ENCODE measurements at places on chromosomes 6 and 20.

- no peak for DNase-seq
These were observed 729.4 kb downstream of the TENT5A start for GRCh38 chr6:81023007-81023582.

GRCh38 chr20:24773751-24774201 is 175.3 kb upstream of the CST7 start:
- DNase-seq: no peak

DNA sequence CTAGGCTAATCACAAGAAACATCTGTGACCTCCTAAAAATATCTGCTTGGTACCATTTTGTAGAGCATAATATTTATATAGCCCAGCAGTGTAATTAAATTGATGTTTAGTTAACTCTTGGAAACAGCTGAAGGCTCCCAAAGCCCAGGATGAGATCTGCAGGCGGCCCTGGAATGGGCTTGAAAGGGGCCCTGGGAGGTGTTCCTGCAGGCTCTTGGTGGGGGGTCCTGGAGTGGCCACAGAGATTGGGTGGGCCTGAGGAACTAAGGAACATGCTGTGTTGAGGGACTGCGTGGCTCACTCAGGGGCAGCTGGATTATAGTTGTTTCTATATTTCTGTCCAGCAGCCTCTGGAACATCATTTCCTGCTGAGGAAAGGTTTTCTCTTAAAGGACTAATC is 9.2 kb downstream of the SCP2D1 start:
- DNase-seq: no peak

DNA sequence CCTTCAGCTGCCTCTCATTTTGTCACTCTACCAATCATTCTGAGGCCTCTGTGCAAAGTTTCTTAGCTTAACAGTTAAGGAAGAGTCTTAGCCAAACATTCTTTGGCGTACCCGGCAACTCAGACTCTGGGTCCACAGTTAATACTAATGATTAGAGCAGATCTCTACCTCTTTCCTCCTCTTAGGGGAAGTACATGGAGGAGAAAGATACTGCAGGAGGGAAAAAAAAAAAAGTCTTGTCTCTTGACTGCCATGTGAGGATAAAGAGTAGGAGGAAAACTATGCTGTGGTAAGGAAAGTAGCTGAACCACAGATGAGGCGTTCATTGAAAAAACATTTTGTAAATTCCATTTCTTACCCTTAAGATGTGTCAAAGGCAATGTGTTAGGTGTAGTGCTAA is 44.0 kb upstream of the MARCKS start:
- no peak for DNase-seq

DNA sequence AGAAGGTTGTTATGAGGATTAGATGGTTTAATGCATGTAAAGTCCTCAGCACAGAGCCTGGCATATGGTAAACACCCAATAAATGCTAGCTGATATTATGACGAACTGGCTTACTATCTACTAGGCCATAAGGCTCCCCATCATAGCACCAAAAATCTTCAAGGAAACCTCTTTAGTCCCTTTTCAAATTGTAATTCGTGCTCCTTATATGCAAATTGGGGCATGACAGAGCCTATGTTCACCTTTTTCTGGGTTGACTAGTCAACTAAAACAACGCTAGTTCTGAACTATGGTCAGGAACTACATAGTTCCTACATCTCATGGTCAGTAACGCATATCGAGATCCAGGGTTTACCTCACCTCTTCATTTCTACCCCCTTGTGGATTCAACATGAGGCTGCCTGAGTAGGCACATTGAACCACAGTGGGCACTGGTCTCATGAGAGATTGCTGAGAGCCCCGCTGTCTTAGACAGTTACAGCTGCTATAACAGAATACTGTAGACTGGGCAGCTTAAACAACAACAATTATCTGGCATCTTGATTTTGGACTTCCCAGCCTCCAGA is 97.2 kb upstream of the TNFAIP3 start:
- DNase-seq: no peak

DNA sequence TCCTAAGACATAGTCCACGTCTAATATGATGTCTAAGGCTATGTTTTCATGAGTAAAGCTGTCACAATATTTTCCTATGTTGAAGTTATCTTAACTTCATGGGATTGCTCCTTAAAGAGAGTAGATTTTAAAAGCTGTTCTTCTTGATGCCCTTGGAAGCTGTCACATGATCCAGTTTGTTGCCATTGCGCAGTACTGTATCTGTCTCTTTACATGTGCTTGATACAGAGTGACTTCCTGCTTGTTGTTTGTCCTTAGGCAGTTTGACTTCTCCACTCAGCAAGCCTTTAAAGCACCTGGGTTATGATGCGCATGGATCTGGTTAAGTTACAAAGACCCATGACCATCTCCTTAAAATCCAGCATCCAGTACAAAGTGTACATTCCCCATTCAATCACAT is 85.4 kb downstream of the CDYL start:
- DNase-seq: no peak

GRCh38 chr20:25072226-25072811 is 9.6 kb downstream of the VSX1 start:
- DNase-seq: no peak

DNA sequence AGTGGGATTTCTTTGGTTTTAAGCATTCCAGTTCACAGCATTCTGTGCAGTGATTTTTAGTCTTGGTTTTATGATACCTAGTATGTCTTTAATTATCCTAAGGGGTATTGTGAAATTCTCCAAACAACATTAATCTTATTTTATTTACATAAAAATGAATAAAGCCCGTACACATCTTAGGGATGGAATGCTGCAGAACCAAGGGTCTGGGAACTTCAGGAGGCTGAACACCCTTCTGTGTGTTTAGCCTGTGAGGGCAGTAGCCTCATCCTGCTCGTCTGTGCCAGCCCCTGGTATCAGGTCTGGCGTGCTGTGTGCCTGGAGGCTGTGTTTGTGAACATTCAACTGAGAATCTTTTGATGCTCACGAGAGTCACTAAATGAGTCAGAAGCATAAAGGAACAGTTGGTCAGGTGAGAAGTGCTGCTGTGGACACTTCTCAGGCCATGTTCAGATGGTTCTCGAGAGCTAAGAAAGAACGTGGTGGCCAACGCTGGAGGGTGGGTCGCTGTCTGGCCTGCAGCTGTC is 25.2 kb upstream of the C20orf204 start:
- no peak for DNase-seq

- no peak for DNase-seq
These were observed 12.8 kb downstream of the ZDHHC14 start for GRCh38 chr6:157393669-157394327.

DNA sequence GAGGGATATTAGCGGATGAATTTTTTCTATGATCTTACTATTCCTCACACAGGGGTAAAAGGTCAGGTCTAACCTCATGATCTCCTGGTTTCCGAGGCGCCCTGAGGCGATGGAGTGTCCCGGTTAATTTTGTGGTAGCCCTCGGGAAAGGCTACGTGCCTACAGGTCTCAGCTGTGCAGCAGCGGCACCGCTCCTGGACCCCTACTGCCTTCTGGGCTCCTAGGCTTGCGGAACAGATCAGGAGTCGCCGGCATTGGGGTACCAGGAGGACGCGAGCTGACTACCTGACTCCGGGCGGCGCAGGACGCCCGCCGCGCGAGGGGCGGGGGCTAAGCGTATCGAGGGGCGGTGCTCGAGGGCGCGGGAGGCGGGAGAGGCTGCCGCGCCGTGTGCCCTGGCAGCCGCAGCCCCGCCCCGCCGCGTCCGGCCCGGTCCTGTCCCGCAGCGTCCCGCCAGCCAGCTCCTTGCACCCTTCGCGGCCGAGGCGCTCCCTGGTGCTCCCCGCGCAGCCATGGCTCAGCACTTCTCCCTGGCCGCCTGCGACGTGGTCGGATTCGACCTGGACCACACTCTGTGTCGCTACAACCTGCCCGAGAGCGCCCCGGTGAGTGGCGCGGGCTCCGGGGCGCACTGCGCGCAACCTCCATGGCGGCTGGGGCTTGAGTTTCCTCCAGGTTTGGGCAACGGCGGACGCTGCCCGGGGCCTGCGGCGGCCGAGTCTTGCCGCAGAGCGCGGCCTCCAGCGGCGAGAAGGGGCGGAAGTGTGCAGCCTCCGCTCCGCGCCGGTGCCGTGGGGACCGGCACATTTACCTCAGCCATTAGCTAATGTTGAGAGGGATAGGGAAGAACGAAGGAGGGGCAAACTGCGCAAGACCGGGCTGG is at the start of gene NT5DC1:
Gene NT5DC1, plus strand, starts transcription at position 435 of the 883 bp plus-strand sequence. Its CDS starts 78 bp downstream, at position 513.
- DNase-seq: peak; percentile 46

GRCh38 chr6:33406126-33406525 is 4.7 kb upstream of the PHF1 start:
- DNase-seq: no peak

DNA sequence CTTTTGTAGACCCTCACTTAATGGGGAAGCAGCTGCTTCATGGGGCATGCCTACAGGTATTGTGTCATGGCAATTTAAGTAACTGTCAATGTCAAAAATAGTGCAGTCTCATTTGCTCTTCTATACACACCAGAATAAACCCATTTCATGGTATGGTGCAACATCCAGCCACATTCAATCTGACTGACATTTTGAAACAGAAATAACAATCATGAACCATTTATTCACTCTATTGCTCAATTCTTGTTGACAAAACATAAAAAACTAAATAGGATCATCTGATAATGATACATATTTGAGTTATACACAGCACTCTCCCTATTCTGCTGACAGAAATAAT is 122.9 kb downstream of the MAP7 start:
- no peak for DNase-seq

DNA sequence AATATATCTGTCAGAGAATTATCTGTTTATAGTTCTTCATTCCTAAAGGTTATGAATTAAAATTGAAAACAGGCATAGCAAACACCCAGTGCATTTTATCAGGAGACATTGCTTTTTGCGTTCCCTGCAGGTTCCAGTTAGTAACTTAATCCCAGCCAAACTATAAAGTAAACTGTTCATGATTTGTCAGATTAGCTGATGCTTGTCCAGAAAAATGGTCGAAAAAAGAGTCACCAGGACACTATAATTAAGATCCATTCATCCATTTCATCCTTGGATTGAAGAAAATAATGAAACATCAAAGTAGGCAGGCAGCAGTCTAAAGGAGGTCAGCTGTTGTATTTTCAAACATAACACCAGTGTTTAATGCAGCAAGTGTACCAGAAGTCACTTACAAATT is 75.9 kb downstream of the EPHA7 start:
- DNase-seq: no peak

- DNase-seq: no peak
These were observed 123.3 kb upstream of the PHACTR3 start for GRCh38 chr20:59481067-59481466.

DNA sequence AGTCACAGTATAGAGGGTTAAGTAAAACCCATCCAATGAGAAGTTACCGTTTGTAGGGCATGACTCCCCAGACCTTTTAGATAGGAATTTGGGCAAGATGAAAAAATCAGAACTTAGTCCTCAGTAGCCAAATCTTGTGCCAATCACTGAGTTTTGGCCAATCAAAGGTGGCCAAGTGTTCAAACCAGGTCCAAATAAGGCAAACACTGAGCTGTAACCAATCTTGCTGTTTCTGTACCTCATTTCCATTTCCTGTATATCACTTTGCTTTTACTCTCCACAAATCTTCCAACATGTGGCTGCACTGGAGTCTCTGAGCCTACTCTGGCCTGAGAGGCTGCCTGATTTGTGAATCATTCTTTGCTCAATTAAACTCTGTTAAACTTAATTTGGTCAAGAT is 81.8 kb upstream of the GPR6 start:
- no peak for DNase-seq

DNA sequence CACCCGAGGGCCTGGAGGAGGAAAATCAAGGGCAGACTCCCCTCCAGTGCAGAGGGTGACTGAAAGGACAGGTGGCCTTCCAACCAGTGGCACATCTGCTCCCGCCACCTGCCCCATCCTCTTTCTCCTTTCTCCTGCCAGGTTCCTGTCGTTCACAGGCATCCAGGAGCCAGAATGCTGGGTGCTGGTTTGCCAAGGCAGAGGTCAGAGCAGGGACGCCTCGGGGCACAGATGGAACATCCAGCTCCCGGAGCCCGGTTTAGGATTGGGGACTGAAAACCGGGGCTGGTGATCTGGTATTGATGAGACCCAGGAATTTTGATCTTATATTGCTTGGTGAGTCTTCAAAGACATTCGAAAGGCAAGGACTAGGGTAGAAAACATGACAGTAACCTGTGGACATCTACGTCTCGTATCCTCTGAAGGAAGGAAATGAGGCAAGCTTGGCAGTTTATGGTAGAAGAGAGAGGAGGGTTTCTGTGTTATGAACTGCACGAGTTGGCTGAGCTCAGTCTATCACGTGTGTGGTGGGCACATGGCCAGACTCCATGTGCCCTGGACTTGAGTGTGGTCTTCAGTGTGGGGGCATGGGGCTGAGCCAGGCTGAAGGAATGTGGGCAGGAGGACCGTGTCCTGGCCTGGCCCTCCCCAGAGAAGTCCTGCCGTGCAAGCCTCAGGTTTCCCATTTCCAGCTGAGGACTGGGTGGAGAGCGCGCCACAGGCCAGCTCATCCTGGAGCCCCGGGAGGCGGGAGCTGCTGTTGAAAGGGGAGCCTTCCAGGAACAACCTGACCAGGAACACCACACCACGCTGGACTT is 74.2 kb downstream of the IRF4 start:
- no peak for DNase-seq

DNA sequence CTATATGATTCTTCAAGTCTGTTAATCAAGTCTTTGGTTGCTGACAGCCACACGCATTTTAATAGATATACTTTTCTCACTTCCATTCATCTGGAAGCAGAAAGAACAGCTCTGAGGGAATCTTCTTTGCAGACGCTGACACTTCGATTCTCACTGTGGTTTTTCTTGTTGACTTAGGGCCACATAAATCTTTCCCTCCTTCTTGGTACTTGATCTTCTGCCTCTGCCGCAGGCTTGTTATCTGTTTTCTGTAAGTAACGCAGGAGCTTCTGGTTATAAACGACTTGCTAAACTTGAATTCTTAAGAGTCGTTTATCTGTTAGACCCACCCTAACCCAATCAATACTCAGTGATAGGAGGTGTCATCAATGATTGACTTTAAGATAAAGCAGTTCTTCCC is 268.8 kb upstream of the SULF2 start:
- DNase-seq: no peak

GRCh38 chr6:52872031-52872430 is 31.4 kb upstream of the GSTA5 start:
- no peak for DNase-seq

GRCh38 chr6:73062130-73062529 is 163.2 kb downstream of the KHDC1L start:
- no peak for DNase-seq

DNA sequence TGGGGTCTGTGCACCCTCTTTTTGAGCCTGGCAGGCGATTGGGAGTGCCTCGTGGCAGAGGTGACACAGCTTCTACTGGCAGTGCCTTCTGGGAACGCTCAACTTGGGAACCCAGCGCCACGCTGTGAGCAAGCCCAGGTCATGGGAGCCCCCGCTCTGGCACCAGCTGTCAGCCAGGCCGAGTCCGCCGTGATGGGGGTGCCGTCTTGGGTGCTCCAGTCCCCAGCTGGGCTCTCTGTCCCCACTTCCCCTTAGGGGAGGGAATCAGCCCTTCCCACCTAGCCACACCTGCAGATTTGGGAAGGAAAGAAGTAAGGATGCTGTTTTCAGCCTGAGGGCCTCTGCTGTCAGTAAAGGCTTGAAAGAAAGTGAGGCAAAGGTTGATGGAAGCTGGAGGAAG is 31.0 kb upstream of the NTSR1 start:
- no peak for DNase-seq

GRCh38 chr20:62019881-62020492 is 45.7 kb downstream of the TAF4 start:
- no peak for DNase-seq

- no peak for DNase-seq
These were observed 40.7 kb upstream of the BMP2 start for GRCh38 chr20:6726761-6727160.

- DNase-seq: no peak
These were observed 5.2 kb upstream of the SLCO4A1 start for GRCh38 chr20:62637110-62637509.

GRCh38 chr6:41502917-41503671 is 43.1 kb upstream of the FOXP4 start:
- DNase-seq: no peak

Data from forelimb muscle (tissue), 1 donor.